ENCODE measurements at places on chromosomes 1 and 21.

GRCh38 chr21:29771491-29772066 is 168.2 kb downstream of the GRIK1 start:
- DNase-seq, result no peak

DNA sequence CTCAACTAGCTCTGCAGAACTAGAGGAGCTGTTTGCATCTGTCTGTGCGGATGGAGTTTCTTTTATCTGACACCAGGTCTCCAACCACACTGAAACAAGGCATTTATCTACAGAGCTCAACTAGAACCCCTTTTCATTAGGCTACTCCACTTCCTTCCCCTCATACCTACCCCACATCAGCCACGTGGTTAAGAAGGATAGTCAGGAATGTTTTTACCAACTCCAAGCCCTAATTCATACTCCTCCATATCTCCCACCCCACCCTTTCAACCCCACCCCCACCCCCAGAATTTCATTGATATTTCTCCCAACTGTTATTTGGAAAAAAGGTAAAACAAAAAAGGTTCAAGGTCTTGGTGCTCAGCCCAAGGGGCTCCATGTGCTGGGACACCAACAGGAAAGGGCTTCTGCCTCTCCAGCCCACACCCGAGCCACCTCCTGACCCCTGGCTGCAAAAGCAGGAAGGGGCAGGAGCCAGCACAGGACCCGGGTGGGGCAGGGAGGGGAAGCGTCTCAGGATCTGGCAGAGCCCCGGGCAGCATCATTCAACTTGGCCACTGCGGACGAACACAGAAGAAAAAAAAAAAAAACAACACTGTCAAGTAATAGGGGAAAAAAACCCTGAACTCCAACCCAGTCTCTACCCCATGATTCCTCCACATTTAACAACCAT is 7.0 kb downstream of the ENSA start:
- no peak for DNase-seq

GRCh38 chr1:244796719-244797406 is 38.6 kb upstream of the COX20 start:
- DNase-seq, result peak; percentile 79

DNA sequence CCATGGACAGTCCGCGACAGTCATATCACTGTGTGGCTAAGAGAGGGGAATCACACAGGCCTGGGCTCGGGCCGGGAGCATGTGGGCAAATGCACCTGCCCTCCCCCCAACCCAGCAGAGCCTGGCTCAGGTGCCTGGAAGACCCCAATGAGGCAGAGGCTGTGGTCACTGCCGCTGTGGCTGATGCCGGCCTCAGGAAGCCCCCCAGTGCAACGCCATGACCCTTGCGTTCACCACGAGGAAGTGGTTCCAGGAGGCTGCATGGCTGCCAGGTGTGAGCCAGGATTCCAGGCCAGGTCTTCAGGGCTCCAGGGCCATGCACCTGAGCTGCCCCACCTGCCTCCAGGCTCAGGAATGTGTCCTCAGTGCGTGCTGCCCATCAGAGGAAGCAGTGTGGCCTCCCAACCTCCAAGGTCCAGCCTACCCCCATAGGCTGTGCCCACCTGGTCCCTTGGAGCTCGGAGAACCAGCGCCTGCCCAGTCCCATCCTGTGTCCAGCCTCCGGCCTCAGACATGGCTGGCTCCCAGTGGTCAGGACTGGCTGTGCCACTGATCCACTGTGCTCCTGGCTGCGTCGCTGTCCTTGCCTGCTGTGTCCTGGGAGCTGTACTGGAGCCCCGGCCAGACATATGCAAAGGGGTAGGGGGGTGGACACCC is 8.0 kb downstream of the ARHGEF16 start:
- no peak for DNase-seq

GRCh38 chr1:247077876-247078257 is 744 bp downstream of the ZNF670 start:
- no peak for DNase-seq

DNA sequence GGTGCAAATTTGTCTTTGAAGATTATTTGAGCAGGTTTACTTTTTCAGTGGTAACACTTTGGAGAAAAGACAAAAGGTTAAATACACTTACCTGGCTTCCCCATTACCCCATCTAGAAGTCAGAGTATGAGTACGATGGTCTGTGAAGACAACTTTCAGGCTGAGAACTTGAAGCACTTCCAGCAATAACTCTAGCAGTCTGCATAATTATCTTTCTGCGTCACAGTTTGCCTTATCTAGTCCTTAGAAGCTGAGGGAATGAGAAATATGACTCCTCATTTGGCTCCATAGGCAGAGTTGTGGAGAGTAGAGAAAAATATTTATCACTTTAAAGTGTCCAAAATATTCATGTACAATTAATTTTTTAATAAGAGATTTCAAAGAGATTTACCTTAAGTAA is 323.4 kb upstream of the CAMK1G start:
- DNase-seq, result no peak

- DNase-seq, result no peak
These were observed 139.7 kb upstream of the ERRFI1 start for GRCh38 chr1:8165595-8166360.

GRCh38 chr1:165874643-165875042 is 47.2 kb downstream of the UCK2 start:
- DNase-seq, result no peak

GRCh38 chr1:150162862-150163706 is 13.4 kb downstream of the PLEKHO1 start:
- peak; percentile 61 for DNase-seq

DNA sequence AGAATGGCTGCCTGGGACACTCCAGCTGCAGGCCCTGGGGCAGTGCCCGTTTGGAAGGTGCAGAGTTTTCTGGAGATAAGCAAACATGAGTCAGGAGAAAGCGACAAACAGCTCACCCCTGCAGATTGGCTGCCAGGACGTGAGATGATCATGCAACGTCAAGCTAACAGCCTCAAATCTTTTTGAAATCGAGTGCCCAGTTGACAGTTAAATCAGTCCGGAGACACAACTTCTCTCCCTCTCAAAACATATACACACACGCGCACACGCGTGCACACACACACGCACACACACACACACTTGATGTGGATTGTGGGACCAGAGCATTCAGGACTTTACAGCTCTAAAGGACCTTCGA is 49.4 kb downstream of the TENT5C start:
- DNase-seq, result no peak

DNA sequence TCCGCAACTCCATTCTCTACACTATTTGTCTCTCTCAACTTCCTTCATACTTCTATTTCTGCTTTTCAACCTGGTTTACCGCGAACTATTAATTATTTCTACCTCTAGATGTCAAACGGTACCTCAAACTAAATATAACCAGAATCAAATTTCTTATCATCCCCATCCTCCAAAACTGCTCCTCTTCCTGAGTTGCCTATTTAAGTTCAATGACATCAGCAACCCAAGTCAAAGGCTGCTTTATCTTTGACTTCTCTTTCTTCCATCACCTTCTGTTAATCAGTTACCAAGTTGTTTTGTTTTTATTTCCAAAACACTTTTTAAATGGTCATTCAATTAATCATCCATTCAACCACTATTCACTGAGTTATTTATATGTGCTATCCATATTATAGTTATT is 171.9 kb downstream of the COL24A1 start:
- DNase-seq, result no peak
